Femur (tissue), 1 donor: ENCODE measurements at places on chromosomes 1 and 21.

GRCh38 chr1:55234016-55234415, 18.9 kb upstream of the USP24 start:
- no peak for DNase-seq

GRCh38 chr21:45854690-45855247, 126.8 kb upstream of the COL6A1 start:
- peak; percentile 24 for DNase-seq

- DNase-seq: no peak
Measured at GRCh38 chr1:43302201-43302600, 1.4 kb downstream of the TIE1 start.

GRCh38 chr1:33360367-33360766, 39.5 kb upstream of the A3GALT2 start:
- no peak for DNase-seq

GRCh38 chr1:40451238-40451585, 936 bp downstream of the ZFP69B start:
- DNase-seq: no peak
